Renal pelvis (tissue), 12 donors: ENCODE measurements at places on chromosomes 7 and 10. TPM values are rescaled to one million over a fixed set of nuclear protein-coding genes. Genes with fewer than 3 reads are reported as not detected.

FIS1 gene
- 160 TPM for polyA plus RNA-seq

CALN1 gene
- polyA plus RNA-seq = 0.83 TPM

FAM13C gene
- 4.8 TPM for polyA plus RNA-seq

TRIM4 gene
- 30.1 TPM for polyA plus RNA-seq

ZKSCAN1 gene
- polyA plus RNA-seq = 63.1 TPM

ADRB1 gene
- polyA plus RNA-seq = not detected

SMC3 gene
- polyA plus RNA-seq = 87.3 TPM

SFTPD gene
- 1.5 TPM for polyA plus RNA-seq

PRSS37 gene
- 0.74 TPM for polyA plus RNA-seq

LMOD2 gene
- 0.25 TPM for polyA plus RNA-seq

RNF32 gene
- polyA plus RNA-seq = 3.5 TPM

EPO gene
- not detected for polyA plus RNA-seq

RASA4B gene
- 23.2 TPM for polyA plus RNA-seq
